ENCODE measurements at places on chromosomes 1 and 21. TPM values are rescaled to one million over a fixed set of nuclear protein-coding genes. Genes with fewer than 3 reads are reported as not detected.

GRCh38 chr1:154329551-154330131, 4.3 kb downstream of the ATP8B2 start:
- DNase-seq = peak; percentile 59

GRCh38 chr1:27773826-27774445, 917 bp downstream of the STX12 start:
- DNase-seq = no peak

DNA sequence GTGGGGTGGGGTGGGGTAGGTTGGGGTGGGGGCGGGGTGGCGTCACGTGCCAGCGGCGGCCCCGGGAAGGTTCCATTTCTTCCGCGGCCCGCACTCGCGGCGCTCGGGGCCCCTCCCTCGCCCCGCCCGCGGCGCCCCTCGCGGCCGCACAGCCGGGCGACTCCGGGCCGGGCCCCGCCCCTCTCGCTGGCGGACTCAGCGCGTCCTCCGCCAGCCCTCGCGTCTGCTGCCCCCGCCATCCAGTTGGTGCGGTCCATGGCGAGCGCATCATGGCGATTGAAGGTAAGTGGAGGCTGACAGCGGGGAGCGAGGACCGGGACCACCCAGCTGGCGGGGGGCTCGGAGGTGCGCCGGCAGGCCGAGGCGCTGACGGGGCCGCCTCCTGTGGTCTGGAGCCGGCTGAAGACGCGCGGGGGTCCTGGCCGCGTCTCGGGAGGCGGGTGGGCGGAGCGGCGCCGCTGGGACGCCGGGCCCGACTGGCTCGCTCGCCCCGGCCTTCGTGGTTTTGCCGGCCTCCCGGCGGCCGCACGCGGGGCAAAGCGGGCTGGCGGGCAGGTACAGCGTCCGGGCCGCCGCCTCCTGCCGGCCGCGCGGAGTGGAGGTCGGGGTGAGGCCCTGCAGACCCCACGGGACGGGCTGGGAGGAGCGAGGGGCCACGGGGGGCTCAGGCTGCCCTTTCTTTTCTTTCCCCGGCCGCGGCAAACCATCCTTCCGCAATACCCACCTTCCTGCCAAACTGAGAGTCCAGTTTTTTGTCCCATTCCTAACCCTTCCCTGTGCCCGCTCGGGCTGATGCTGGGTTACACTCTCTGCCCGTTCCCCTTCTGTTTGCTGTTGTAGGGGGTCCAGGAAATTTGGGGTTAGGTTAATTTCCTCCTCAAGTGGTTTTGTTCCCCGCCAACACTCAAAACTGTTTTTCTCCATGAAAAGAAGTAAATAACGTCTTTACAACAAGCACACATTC, at the start of gene SYT14:
TSS of gene SYT14 (plus strand) at position 222 of the 964 bp plus-strand sequence. CDS start at position 270, 48 bp downstream.
- DNase-seq = peak; percentile 91

Gene COP1
- 71.1 TPM for total RNA-seq

DNA sequence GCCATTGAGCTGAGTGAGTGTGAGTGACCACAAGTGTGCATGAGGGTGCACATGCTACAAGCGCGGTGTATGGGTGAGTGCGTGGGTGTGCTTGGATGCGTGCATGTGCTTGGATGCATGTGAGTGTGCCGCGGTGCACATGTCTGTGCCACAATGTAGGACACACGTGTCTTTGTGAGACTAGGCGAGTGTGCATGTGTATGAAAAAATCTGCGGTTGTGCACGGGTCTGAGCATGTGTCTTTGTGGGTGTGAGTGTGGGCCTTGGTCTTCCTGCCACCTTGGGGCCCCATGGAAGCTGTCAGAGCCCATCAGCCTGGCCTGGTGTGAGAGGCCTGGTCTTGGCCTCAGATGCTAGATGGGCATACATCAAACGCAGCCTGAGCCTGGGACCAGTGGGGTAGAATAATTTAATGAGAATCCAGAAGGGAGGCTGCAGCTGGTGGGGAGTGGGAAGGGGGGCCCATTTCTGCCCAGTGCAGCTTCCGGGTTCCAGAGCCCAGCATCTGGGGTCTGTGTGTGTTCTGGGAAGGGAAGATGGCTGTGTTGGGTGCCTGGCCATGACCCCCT, 103.9 kb upstream of the SLC2A1 start:
- DNase-seq = no peak

DNA sequence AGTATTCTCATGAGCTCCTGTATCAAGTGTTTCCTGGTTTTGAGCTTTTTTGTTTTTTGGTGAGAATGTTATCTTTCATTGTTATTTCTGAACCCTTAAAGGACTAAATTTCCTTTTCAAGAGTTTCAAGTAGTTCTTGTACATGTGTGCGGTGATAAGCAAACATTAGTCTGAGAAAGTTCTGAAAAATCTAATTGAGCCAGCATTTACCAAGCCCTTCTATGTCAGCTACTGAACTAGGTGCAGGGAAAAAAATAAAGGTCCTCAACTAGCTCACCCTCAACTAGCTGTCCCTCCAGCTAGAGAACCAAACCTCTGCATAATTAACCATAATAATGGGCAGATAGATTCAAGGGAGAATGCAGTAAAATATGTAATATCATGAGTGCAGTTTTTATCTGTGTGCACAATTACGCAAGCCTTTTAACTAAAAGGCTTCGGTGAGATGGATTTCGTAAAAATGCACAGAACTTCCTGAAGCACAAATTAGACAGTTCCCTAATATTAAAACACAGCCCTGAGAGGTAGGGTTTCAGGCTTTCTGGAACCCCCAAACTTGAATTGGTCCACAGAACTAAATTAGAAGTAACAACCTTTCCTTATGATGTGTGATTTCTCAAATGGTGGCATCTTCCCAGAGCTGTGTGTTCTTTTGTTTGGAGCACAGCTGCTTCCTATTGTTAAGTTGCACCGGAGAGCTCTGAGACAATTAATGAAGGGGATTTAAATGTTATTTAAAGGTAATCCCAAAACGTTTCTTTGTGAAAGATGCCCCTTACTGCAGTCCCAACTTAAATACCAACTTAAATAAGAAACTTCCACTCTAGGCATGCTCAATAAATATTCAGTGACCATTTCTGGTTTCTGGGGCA, 165.8 kb downstream of the NFIA start:
- no peak for DNase-seq

DNA sequence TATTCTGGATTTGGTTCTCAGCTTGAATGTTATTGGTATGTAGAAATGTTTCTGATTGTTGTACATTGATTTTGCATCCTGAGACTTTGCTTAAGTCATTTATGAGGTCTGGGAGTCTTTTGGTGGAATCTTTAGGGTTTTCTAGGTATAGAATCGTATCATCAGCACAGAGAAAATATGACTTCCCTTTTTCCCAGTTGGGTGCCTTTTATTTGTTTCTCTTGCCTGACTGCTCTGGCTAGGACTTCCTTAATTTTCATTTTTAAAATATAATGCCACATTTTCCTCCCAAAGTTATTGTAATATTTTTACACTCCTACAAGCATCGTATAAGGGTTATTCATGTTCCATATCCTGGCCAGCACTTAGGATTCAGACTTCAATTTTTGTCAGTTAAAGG, 111.1 kb downstream of the FNBP1L start:
- DNase-seq = no peak

Gene KCNH1
- total RNA-seq = 3.2 TPM

DNA sequence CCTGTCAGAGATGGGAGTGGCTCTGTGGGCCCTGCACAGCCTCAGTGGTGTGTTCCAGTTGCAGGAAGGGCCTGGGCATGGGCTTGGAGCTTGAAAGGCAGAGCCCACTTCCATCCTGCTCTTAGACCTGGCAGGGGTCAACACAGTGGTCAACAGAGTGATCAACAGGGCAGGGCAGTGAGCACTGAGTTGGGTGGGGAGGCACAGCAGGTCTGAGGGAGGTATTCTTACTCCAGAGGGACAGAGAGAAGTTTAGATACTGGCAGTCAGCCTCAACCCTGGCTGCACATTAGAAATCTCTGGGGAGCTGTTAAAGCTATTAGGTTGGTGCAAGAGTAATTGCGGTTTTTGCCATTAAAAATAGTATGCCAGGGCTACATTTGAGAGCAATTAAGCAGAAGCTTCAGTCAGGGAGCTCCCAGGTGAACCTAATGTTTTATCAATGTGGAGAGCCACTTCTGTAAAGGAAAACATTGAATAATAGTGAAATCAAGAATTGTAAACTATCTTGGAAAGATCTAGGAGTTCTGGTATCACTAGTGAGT, 37.7 kb downstream of the SH3BGR start:
- no peak for DNase-seq

GRCh38 chr1:26496861-26497260, 24.6 kb downstream of the HMGN2 start:
- no peak for DNase-seq

Gene UBASH3A
- not detected for total RNA-seq

Gene KCNK2
- total RNA-seq = not detected

DNA sequence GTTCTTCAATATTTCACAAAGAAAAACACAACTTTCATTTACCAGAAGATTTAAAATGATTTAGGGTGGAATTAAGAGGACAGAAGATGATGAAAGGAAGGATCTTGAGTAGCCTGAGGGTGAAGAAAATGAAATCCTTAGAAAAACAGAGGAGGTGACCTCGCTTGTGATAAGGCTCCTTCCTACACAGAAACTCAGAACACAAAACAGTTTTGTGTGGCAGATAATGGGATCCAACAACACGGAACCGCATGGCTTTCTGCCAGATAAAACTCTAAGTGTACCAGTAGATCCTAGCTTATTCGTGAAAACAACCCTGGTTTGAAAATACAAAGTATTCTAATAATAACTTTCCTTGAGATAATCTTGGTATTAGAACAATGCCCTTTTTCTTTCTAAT, 74.0 kb upstream of the EXO1 start:
- no peak for DNase-seq

Gene SH2D5
- total RNA-seq = 4.0 TPM

DNA sequence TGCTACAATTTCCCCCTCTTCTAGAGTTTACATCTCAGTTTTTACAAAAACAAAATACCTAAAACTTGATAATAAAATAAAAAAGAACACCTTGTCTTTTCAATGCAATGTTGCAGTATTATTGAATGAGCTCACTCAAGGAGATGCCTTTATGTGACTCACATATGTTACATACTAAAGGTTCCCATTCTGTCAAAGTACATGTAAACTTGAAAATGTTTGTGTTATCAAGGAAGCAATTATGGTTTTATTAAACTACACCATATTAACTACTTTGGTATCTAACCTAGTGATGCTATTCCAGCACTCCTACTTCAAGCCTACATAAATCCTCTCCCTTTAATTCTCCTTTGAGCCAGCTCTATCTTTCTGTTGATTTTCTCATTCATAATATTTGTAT, 658.3 kb downstream of the PTPRC start:
- no peak for DNase-seq

DNA sequence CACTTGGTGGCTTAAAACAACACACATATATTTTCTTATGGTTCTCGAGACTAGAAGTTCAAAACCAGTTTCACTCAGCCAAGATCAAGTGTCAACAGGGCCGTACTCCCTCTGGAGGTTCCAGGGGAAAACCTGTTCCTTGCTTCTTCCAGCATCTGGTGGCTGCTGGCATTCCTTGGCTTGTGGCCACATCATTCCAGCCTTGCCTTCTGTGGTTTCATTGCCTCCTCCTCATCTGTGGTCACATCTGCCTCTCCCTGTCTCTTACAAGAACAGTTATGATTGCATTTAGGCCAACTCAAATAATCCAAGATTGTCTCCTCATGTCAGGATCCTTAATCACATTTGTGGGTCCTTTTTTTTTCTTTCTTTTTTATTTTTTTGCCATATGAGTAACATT, 240.7 kb upstream of the HOOK1 start:
- DNase-seq = no peak

DNA sequence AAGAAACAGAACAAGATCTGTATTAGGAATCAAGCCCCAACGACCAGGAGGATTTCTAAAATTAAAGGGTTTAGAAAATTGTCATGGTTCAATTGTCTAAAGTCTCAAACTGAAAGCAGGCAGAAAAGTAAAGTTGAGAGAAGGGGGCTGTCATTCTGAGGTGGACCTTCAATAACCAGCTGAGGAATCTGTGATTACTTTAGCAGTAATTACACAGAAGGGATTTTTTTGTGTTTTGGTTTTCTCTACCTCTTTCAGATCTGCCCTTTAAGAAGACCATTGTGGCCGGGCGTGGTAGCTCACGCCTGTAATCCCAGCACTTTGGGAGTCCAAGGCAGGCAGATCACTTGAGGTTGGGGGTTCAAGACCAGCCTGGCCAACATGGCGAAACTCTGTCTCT, 17.4 kb downstream of the AIDA start:
- no peak for DNase-seq

Gene GUCA2A
- total RNA-seq = not detected

DNA sequence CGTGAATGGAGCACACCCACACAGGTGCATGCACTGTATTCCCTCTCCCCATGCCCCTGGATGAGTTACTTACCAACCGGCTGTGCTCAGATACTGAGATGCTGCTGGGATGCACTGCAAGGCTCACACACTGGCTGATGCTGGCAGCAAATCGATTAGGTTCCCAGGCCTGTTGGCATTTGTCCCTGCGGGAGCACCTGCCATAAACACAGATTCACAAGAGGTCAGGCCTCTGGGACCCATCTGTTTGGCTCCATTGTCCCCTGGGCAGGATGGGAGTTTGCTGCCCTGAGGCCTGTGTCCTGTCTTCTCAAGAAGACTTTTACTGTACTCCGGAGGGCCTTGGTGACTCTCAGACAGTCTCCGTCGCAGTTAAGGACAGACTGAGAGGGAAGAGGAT, 145.4 kb downstream of the PLXNA2 start:
- no peak for DNase-seq

GRCh38 chr1:61368366-61368765, 286.0 kb downstream of the NFIA start:
- no peak for DNase-seq

GRCh38 chr1:52604063-52604770, 2.0 kb downstream of the GPX7 start:
- DNase-seq = no peak

Gene ITLN1
- total RNA-seq = 0.51 TPM

DNA sequence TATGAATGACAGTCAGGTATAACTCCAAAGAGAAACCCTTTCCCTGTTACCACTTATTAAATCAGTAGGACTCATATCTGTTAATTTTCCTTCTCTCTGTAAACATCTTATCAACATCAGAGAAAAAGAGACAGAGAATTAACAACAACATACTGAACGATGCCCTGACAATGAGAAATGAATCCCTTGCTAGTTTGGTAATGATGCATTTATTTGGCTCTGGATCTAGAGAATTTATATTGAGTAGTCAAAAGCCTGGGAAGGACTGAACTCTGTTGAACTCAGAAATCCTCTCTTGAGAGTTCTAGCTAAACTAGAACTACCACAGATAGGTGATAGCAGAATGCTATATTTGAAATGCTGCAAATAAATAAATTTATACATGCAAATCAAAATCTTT, 325.6 kb downstream of the DISC1 start:
- DNase-seq = no peak

DNA sequence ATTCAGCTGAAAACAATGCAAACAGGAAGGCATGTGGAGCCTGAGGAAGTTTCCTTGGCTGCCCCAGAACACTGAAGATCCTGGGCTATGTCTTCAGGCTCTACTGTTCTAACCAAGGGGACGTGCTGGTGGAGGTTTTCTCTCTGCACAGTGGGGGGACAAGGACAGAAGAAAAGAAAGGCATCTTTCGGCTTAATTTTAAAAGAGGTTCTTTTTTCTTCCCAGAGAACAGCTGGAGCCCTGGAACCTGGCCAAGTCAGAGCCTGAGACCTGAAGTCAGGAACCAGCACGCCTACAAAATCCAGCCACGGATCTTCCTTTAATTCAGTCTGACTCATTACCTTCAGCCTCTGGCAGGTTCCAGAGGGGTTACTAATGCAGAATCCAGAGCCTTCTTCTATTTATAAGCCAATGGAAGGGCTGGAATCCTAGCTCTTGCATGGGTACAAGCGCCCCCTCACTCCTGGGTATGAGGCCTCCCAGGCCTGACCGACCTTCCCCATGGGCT, 19.8 kb downstream of the CTNNBIP1 start:
- DNase-seq = no peak

Gene PGLYRP4
- not detected for total RNA-seq

GRCh38 chr21:29304597-29304996, 5.9 kb downstream of the BACH1 start:
- DNase-seq = no peak

Gene MYOG
- not detected for total RNA-seq

Gene GPX7
- total RNA-seq = 23.9 TPM
